ENCODE measurements at places on chromosomes 16 and 17.

DNA sequence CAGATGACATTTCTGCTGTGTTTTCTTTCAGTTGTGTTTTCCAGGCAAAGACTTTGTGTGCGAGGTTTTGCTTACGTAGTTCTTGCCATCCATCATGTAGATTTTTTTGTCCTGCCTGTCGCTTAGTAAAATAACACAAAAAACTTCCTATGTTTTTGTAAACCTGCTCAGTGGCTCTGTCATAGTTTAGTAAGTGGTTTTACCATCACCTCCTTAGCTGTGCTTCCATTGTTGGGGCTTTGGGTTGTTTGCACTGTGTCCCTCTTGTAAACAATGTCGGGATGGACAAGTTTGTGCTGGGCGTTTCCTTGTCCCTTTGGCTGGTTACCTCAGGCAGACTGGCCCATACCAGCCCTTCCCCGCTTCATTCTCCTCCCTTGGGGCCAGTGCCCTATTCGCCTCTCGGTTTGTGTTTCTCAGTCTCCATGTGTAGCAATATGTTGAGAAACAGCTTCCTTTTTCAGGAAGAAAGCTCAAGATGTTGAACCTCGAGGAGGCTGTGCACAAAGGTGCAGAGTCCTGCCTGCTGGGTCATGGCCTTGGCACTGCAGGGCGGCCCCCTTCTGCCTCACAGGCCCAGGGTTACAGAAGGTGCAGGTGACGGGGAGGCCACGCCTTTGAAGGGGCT is 74.6 kb downstream of the KSR1 start:
- no peak for DNase-seq

DNA sequence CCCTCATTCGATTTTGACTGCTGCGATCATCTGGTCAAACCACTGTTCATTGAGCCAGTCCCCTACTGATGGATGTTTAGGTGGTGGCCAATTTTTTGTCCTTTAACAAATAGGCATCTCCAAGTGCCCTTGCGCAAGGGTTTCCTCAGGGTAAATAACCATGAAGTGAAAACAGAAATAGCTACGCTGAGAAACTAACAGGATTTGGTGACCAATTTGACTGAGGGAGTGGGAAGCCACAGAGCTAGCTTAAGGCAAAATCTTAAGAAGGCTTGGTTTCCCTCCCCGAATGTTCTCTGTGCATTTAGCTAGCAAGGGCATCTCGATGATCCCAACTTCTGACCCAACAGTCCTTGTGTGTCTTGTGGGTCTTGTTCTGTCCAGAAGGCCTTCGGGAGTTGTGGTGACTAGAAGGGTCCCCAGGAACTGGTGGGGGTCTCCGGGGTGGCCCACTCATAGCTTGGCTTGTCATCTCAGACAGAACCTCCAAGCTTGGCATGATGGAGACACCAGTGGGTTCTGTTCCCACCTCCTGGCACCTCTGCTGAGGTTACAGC is 117.2 kb downstream of the SOCS1 start:
- DNase-seq = no peak

DNA sequence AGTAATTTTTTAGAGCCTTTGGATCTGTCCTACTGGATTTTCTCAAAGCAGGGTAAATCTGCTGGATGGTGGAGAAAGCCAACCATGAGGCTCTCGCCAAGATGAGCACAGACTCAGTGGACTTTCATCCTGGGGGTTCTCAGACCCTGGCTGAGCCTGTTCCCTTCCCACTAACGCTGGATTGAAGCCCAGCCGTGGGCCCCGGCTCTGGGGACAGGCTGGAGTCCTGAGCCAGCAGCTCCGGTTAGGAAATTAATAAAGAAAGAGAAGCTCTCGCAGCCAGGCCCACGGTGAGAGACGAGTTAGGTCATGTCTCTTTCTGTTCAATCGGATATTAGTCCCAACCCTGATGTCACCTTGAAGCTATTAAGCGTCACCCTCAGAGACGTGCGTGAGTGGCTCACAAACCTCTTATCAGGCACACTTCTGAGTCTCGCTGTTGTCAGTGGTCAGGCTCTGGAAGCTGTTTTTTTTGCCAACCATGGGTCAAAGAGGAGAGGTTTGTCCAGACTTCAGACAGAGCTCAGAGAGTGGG is 27.1 kb downstream of the MEOX1 start:
- no peak for DNase-seq

DNA sequence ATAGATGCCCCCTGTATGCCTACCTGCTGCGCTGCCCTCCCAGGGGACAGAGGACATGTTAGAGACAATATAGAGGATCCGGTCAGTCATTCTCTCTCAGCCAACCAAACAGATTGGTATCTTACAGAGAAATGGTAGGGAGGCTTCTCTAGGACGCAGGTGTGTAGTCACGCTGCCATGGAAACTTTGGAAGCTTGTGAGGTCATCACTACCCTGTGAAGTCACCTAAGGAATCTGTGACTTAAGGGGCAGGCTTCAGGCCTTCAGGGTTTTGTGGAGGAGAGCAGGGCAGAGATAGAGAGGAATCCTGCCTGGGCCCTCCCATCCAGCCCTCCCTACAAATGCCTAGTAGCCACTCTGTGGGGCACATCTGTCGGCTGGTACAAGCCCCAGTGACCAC is at the start of gene DPEP2NB:
DPEP2NB (minus strand) TSS at position 231 of the 400 bp plus-strand sequence; CDS start at position 90, 141 bp downstream.
- DNase-seq = no peak

- no peak for DNase-seq
Observed at GRCh38 chr17:56099649-56100048, 53.6 kb upstream of the ANKFN1 start.

Data from GM23338 (cell line).